ENCODE measurements at places on chromosomes 7 and 10.

DNA sequence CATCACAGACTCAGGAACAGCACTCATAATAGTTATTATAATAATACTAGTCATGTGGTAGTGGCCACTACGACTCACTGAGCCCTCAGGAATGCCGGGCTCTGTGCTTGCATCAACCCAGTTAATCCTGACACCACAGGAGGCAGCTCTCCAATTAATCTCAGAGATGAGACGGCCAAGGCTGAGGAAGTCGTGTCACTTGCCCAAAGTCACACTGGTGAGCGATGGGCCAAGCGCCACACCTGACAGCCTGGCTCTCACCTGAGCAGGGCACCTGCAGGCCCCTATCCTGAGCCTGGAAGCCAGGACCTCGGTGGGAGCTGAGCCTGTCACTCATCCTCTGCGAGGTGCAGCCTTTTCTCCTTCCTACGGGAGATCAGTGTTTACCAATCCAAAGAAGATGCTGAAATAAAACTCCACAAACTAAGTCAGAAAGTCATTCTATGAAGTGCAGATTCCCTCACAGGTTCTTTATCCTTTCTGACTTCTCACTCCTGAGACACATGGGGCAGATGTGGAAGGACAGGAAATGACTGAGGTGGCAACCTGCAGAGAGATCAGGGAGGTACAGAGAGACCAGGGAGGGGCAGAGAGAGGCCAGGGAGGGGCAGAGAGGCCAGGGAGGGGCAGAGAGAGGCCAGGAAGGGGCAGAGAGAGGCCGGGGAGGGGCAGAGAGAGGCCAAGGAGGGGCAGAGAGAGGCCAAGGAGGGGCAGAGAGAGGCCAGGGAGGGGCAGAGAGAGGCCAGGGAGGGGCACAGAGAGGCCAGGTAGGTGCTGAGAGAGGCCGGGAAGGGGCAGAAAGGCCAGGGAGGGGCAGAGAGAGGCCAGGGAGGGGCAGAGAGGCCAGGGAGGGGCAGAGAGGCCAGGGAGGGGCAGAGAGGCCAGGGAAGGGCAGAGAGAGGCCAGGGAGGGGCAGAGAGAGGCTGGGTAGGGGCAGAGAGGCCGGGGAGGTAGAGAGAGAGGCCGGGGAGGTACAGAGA is 38.5 kb downstream of the VIPR2 start:
- no peak for DNase-seq

DNA sequence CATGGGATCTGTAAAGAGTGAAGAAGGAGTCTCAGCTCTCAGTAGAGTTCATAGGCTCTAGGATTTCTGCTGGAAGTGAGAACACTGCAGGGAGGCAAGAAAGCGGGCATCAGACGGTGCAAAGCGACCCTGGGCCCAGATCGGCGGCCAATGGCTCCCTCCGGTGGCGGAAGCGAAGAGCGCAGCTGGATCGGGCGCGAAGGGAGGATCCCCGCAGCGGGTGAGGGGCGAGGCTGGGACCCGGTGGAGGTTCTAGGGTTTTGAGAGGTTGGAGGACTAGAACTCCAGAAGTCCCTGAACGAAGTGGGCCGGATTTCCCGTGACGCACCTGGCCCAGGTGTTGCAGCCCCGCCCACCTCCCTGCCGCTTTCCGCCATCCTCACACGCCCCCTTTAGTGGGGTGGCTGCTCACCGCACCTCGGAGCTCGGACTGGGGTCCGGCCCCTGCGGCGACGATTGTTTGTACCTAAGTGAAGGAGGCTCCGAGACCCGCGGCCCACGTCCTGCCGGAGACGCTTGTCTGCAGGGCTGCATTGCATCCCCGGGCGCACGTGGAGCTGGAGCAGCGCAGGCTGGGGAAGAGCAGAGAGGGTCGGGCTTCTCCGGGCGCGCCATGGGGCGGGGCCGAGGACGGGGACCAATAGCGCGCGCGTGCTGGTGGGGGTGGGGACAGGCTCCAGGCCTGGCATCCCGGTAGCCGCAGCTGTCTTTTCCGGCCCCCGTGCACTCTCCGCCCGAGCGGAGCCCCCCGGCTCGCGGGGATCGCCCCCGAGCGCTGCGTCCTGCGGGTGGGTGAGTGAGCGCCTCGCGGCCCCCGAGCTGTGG is at the start of gene SLC12A9:
Gene SLC12A9, plus strand, starts transcription at position 666 of the 825 bp plus-strand sequence. CDS start 1,485 bp downstream, outside the sequence.
- DNase-seq: peak; percentile 91

DNA sequence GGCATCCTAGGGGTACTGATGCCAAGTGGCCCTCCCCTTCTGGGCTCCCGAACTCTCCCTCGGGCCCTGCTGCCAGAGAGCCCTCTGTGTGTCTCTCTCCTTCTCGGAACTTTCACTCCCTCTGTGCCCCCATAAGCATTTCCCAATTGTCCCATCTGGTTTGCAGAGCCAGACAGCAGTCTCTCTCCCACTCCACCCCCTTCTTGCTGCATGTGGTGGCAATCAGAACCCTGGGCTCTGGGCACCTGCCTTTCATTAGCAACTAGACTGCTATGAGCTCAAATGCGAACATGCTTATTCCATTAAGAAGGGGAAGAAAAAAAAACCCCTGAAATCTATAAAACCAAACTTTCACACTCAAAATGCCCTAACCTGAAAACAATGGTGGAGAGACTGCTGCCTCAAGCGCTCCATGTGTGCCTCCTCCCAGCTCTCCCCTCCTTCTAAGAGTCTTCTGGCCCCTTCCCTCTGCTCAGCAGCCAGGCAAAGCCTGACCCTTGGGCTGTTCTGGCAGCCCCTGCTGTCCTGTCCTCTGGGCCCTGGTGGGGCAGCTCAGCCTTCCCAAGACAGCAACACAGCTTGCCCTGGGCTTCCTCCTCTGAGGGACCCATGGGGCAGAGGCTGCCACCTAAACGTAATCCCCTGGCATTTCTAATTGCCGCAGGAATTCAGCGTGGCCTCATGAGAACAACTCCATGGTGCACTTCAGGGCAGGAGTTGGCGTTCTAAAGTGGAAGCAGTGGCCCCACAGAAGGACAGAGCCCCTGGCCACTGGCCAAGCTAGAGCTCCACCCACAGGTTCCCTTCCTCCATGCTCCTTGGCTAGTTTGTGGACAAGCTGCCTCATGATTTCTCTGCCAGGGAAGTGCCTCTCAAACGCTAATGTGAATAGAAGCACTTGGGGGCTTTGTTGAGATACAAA is 415.4 kb downstream of the PLXNA4 start:
- DNase-seq: no peak

DNA sequence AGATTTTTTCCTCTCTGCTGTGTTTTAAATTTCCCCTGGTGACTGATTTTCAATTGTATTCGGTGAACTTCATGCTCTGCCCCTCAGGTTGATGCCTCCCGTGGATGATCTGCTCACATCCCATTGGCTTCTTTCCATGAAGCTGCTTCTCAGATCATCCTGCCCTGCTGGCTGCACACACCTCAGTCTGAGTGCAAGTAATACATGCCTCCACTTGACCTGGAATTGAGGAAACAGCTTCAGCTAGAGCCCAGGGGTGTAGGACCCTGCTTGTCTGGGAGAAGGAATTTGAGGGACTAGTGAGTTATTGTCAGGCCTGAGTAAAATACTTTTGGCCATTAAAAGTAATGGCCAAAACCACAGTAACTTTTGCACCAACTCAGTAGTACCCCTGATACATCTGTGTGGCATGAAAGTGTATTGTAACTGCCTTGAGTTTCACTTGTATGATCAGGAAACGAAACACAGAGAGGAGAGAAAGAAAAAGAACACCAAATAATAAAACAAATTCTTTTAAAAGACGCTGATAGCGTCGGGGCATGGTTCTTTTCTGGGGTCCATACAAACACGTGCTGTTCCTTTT is 49.4 kb downstream of the SPAM1 start:
- DNase-seq: no peak

- DNase-seq: no peak
Observed at GRCh38 chr10:4120096-4120853, 335.3 kb upstream of the KLF6 start.

DNA sequence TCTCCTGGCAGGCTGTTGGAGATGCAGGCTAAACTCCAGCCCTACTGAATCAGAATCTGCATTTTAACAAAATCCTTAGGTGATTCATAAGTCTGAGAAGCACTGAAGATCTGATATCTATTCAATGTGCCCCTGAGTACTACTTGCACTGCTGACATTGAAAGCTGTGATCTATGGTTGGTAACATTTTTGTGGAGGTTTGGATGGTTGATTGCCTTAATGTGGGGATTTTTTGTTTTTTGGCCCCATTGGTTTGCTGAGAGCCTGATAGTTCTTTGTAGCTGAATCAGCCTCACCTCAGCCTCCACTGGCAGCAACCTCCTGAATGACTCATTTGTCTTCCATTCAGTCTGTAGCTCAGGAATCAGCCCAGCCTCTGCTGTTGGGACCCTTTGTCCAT is 14.7 kb upstream of the LRRN3 start:
- DNase-seq: no peak

- DNase-seq: no peak
Observed at GRCh38 chr7:28201131-28201530, 20.5 kb upstream of the JAZF1 start.

GRCh38 chr7:27112955-27113949 is 10.8 kb upstream of the HOXA2 start:
- DNase-seq: no peak

DNA sequence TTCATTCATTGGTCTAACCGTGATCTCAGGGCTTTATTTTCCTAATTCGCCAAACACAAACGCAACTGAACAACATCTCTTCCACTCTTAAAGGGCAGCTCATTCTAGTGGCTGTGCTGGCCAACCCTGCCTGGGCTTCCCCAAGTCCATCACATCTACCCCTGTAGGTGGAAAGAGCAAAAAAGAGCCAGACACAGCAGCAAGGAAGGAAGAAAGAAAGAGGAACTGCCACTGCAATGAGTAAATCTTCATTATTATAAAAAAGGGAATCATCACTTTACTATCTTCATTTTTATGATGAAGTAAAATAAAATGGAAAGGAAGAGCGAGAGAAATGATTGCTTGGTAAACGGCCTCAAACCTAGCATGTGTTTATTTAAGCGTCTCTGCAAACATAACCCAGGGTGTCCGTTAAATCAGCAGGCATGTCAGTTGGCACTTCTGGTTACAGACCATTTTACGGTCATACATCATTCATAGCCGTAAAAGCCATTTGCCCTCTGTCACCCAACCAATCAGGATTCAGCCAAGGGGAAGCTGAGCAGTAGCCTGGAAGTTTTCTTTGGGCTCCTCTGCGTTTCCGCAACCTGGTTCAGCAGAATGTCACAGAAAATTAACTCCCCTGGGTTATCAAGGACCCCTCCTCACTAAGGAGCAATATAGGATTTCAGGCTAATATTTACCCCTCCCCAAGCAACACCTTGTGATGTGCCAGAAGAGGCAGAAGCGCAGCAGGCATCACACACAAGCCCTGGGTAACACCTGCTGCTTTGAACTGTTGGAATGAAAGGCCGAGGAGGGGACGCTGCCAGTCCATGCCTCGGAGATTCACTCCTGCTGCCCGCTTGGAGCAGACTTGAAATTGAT is 234.0 kb downstream of the SNX10 start:
- DNase-seq: peak; percentile 62

GRCh38 chr7:4748231-4748681 is 27.2 kb upstream of the AP5Z1 start:
- no peak for DNase-seq

DNA sequence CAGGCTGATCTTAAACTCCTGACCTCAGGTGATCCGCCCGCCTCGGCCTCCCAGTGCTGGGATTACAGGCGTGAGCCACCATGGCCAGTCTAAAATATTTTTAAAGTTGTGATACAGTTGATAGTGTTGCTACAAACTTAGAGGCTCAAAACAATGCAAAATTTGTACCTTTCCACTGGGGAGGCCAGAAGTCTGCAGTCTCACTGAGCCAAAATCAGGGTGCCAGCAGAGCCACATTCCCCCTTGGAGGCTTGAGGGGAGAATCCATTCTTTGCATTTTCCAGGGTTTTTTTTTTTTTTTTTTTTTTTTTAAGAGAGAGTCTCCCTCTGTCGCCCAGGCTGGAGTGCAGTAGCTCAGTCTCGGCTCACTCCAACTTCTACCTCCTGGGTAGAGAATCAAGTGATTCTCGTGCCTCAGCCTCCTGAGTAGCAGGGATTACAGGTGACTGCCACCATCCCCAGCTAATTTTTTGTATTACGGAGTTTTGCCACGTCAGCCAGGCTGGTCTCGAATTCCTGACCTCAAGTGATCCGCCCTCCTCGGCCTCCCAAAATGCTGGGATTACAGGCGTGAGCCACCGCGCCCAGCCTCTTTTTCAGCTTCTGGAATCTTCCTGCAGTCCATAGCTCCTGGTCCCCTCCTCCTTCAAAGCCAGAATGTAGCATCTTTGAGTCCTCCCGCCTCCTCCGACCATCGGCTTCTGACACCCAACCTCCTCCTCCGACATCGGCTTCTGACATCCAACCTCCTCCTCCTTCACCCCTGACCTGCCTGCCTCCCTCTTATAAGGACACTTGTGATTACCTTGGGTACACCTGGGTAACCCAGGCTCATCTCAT is 37.2 kb downstream of the KLRG2 start:
- no peak for DNase-seq

DNA sequence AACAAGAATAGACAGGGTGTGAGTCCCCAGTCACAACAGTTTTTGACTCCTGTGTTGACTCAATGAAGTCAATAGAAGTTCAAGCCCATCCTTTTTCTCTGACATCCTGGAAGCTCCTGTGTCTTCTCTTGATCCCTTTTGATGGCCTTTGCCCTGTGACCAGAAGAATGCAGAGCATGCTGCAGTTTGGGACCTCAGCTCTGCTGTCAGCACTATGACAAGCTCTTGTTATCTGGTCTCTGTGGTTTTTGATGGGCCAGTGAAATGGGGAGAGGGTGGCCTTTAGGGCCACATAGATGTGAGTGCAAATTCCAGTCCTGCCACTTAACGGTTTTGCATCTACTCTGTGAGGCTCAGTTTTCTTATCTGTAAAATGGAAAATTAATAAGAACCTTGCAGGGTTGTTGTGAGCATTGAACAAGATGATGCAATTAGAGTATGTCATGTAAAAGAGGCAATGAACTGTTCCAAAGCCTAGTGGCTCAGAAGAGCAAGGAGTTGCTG is 102.4 kb upstream of the IKZF1 start:
- DNase-seq: no peak

GRCh38 chr10:69086001-69086509 is 1.8 kb upstream of the SRGN start:
- DNase-seq: no peak

DNA sequence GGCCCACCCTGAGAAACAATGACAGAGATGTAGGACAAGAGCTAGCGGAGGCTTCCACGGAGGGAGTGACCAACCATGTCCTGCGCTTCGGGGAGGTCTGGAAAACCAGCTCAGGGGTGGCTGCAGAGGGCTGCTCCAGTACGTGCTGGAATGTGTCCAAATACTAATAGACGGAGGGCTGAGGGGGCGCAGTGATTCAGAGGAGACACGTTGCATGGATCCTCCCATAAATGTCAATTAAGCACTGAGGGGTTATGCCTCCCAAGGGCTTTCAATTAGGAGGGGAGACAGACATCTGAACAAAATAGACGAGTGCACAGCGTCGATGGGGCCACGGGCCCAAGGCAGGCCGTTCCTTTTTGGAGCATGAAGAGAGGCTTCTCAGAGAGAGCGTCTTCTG is 51.0 kb upstream of the NPS start:
- DNase-seq: no peak

GRCh38 chr7:156819733-156820295 is 73.2 kb downstream of the LMBR1 start:
- DNase-seq: no peak

GRCh38 chr7:121544726-121545125 is 148.6 kb upstream of the FAM3C start:
- DNase-seq: no peak

- DNase-seq: no peak
Observed at GRCh38 chr7:44724276-44724675, 24.4 kb upstream of the ZMIZ2 start.
